Stimulated activated naive CD8-positive, alpha-beta T cell treated with anti-CD3 and anti-CD28 coated beads, Interleukin-15, Interleukin-2, amounts not matched to agents 100 U/mL and 50 U/mL, for 24 hours (primary cell): ENCODE measurements at places on chromosomes 3 and 15.

DNA sequence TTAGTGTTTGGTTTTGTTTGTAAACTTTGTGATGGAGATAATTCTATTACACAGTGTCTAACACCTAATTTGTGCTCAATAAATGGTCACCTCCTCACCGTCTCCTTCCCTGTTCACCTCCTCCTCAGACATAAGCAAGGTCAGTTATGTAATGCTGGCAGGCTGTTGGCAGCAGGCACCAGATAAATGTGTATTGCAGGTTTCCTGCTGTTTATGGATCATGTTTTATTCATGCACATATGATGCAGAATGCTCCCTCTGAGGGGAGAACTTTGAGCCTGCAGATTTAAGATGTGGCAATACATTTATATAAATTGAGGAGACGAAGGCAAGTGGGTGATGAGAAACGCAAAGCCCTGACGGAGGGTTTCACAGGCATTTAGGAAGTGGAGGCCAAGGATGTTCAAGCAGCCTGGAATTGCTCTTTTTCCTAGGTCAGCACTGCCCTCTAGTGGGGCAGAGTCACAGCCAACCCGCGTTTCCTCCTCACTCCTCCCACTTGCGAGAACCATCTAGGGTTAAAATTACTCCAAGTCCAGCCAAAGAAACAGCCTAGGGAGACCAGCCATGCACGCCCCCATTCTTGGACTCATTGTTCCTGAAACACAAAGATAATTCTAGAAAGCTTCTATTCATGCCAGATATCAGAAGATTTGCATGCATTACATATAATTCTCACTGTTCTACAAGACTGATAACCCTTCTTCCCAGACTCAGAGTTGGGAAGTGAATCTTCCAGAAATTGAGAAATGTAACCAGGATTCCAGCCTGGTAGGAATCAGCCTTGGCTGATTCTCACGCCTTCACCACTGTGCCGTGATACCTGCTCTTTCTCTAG lies 228.7 kb downstream of the SLCO3A1 start:
- peak; percentile 66 for DNase-seq

GRCh38 chr3:27384191-27384590 lies 15.0 kb upstream of the NEK10 start:
- no peak for DNase-seq

DNA sequence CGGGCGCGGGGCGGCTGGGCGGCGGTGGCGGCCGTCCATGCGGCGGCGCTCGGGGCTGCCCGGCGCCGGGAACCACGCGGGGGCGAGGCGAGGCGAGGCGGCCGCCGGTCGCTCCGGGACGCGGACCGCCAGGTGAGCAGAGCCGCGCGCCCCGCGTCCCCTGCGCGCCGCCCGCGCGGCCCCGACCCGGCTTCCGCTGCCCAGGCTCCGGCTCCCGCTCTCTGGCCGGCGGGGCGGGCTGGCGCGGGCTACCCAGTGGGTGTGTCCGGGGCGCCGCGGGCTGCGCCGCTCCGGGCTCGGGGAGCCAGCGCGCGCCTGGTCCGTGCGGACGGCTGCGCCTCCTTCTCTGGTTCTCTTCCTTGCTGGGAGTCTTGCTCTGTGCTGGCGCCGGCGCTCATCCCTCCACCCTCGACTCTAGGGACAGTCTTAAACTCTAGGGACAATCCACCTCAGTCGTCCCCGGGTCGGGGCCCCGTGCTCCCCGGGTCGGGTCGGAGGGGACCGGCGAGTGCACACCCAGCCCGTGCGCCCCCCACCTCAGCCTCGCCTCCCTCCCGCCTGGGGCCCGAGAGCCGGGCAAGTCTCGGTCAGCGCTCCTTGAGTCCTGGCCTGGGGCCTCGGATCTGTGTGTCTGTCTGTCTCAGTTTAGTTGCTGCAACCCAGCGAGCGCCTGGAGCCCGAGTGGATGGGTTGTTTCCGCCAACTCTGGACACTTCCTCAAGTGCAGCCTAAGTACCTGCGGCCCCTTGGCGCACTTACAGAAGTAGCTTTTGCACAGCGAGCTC lies 488 bp downstream of the THSD4 start:
- DNase-seq: peak; percentile 12

GRCh38 chr3:120693439-120694171 lies 11.6 kb upstream of the HGD start:
- no peak for DNase-seq

DNA sequence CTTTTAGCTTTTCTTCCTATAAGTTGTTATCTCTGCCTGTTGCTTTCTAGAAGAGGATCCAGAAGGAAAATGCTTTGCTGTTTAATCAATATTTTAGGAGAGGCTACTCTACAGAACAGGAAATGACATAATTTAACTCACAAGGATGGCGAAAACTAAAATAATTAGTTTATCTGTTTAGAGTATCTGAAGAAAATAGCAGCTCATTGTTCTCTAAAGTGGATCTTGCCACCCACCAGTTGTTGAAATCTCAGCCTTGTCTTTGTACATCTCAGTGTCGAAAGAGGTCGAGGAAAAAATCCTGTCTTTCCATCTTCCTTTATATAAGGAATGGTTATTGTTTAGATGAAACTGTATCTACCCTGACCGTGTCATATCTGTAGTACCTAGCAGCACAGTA lies 126.6 kb downstream of the ZNF609 start:
- no peak for DNase-seq

- no peak for DNase-seq
These were observed 103.8 kb upstream of the CHRM5 start for GRCh38 chr15:33864360-33865075.

DNA sequence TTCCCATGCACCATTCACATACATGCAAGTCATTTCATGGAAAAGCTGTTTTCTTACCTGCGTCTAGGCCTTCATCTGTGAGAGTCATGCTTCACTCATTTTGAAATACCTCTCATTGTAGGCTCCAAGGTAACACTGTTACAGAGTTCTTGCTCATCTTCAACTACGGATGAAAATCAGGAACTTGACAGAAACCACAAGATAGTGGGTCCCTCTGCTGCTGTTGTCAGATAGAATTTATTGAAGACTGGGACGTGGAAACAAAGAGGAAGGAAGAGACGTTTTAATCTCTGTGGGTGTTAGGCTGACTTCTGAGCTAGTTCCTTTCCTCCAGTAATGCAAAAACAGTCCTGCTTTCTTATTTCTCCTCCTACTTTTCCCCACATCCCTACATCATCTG lies at the start of gene P2RY14:
Gene P2RY14 (minus strand): TSS at position 313 of the 400 bp plus-strand sequence. CDS start 64,226 bp downstream, outside the sequence.
- DNase-seq: no peak

GRCh38 chr3:119245778-119246177 lies 5.1 kb upstream of the B4GALT4 start:
- no peak for DNase-seq

DNA sequence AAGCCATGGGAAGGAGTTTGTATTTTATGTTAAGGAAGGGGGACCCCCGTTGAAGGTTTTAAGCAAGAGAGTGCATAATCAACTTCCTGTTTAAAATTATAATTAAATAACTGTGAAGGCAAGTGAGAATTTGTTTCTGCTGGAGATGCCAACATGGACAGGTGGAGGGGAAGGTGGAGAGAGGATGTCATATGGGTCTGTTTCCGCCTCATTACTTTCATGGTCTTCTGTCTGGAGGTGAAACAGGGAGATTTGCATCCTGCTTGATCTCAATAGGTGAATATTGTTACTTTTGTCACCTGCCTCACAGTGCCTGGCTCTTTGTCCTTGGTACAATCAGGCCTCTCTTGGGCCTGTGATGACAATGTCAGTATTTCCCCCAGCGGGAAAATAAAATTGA lies 300.6 kb upstream of the LMCD1 start:
- DNase-seq: no peak
